Stimulated activated CD4-positive, alpha-beta T cell treated with anti-CD3 and anti-CD28 coated beads, Interleukin-4, amount 100 ng/mL, for 4 hours (primary cell): ENCODE measurements at places on chromosomes 2 and 18.

DNA sequence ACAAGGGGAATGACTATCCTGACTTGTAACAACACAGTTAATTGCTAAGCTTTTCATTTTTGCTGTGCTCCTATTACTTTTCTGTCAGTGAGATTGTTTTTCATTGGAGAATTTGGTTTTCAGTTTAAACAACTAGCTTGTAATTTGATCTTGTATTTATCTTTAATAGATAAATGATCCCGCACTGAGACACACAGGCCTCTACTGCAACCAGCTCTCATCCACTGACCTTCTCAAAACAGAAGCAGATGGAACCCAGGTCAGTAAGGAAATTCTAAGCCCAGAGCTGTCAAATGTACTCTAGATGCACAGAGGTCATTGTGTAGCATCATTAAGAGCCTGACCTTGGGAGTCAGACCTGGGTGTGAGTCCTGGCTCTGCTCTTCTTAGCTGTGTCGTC is 30.7 kb downstream of the PTRHD1 start:
- no peak for DNase-seq

DNA sequence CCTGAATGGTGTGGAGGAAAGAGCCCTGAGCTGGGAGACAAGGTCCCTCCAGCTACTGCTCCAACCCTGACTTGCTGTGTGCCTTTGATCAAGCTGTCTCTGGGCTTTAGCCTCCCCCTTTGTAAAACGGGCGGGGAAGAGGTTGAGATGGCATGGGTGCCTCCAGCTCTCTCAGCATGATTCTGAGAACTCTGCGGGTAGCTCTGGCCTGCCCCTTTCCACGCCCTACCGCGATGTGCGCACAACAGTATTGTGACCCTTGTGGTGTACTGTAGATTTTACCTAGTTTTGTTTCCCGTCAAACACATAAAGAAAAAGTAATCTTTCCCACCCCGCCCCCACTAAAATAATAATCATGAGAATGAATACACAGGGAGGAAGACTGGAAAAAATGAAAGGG is 5.3 kb downstream of the CD8A start:
- no peak for DNase-seq

DNA sequence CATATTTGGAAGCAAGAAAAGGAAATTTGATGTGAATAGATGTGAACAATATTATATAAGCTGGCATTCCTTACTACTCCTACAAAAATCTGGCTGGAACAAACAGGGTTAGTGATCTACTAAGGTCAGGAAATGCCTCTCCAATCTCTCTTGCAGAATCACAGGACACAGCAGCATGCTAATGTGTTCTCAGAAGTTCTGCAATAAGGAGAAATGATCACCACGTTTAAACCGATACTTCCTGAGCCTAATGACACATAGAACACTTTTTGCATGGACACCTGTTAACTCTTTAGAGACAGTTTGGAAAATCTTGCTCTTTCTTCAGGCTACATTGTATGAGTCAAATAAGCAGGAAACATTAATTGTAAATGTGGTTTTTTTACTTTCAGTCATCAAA is 89.6 kb upstream of the MAP3K20 start:
- no peak for DNase-seq

DNA sequence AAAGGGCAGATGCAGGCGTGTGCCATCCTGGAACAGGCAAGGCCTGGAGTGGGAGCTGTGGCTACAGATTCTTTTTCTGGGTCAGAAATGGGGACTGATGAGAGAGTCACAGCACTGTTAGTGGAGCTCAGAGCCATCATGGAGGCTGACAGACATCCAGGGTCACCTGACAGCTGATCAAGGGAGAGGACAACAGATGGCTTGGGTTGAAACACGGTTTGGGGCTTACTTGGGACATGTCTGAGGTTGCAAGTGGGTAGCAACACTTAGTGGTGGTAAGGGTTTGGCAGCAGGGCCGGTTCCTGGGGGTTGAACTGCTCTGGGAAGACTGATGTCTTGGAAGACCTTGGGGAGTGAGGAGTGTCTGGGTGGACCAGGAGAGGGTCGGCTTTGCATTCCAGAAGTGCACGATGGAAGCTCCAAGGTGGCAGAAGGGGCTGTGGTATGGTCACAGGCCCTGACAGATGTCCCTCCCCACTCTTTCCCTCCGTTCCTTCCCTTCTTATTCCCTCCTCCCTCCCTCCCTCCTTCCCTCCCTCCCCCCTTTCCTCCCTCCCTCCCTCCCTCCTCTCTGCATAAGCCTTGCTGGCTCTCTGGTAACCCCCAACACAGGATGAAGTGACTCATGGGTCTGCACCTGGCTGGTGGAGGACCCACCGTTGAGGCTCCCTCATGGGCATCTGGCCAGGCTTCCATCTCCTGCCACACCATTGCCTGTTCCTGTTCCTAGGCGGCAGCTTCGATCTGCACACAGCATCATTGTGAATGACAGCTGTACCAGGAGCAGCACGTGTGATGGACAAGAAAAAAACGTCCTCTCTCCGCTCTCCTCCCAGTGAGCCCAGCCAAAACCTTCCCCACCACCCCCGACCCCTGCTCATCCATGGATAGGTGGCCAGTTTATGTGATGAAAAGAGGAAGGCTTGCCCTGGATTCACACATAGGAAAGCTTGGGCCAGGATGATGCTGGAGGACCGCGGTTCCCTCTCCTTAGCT is 63.8 kb upstream of the RPL31 start:
- DNase-seq: no peak

GRCh38 chr2:146238254-146238966 is 1606.4 kb upstream of the ACVR2A start:
- no peak for DNase-seq

DNA sequence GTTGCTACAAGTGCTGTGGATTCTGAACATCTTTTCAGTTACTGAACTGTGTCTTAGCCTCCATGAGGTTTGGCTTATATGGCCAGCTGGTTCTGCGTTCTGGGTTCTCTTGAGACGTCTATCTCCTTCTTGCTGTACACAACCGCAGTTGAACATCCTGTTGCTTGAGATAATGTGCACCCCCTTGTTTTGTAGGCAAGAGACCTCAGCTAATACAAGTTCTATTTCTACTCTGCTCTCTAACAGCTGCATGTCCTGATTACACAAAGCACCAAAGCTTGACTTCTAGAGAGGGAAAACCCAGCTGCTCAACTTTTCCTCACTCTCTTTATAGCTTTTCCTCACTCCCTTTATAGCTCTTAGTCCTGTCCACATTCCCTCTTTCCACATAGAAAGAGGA is 176.0 kb downstream of the LTBP1 start:
- DNase-seq: no peak

DNA sequence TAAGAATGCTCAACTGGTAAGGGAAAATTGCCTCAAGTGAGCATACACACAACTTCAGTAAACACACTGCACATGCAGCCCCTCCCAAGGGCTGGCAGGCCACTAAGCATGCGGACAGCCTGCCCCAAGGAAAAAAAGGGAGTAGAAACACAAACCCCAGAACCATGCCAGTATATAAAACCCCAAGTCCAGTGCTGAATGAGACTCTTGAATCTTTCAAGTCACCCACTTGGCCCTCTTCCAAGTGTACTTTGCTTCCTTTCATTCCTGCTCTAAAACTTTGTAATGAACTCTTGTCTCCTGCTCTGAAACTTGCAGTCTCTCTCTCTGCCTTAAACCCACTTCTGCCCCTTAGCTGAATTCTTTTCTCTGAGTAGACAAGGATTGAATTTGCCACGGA is 736.4 kb downstream of the RNF144A start:
- DNase-seq: no peak
